Upper lobe of right lung (tissue), 1 donor: ENCODE measurements at places on chromosomes 4 and X. TPM values are rescaled to one million over a fixed set of nuclear protein-coding genes. Genes with fewer than 3 reads are reported as not detected.
A peak's percentile ranks its signal among the peaks of the same experiment; 100 is the strongest.

SPIN2A gene
- total RNA-seq: 0.69 TPM

STK32B gene
- 2.8 TPM for total RNA-seq

FAM9C gene
- total RNA-seq: not detected

GRCh38 chrX:41723826-41724225, at the start of gene GPR82:
Gene GPR82, plus strand, starts transcription at chrX:41724181. Its CDS starts 2,846 bp downstream, at chrX:41727027.
- no peak for DNase-seq

DNA sequence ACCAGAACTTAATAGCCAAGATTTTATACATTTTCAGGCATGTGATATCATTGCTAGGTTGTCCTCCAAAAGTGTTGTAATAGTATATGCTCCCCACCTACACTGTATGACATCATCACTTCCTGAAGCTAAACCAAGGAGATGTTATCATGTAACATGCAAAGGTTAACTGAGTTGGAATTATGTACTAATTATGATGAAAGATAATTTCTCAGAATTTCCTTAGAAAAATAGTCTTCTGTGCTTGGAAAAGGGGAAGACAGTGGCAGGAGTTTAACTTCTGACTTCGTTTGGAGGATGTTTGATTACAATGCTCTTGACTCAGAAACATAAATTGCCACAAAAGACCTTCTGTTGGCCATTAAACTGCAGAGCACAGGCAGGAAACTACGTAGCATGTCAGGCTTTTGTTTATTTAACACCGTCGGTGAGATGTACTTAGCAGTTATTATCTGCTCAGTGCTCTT, 83.6 kb upstream of the GUCY1A1 start:
- no peak for DNase-seq

DNA sequence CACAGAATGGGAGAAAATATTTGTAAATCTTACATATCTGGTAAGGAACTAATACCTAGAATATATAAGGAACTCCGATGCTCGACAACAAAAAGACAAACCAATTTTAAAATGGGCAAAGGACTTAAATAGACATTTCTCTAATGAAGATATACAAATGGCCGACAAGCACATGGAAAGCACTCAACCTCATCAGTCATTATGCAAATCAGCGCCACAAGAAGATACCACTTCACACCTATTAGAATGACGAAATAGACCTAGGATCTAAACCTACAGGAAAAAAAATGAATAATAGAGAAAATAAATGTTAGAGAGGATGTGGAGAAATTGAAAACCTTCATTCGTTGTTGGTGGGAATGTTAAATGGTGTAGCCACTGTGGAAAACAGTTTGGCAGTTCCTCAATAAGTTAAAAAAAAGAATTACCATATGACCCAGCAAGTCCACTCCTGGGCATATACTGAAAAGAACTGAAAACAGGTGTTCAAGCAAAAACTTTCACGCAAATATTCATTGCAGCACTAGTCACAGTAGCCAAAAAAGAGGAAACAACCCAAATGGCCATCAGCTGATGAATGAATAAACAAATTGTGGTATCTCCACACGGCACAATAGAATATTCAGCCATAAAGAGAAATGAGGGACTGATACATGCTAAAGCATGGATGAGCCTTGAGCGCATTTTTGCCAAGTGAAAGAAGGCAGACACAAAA, 57.3 kb upstream of the WDR19 start:
- DNase-seq: no peak

DNA sequence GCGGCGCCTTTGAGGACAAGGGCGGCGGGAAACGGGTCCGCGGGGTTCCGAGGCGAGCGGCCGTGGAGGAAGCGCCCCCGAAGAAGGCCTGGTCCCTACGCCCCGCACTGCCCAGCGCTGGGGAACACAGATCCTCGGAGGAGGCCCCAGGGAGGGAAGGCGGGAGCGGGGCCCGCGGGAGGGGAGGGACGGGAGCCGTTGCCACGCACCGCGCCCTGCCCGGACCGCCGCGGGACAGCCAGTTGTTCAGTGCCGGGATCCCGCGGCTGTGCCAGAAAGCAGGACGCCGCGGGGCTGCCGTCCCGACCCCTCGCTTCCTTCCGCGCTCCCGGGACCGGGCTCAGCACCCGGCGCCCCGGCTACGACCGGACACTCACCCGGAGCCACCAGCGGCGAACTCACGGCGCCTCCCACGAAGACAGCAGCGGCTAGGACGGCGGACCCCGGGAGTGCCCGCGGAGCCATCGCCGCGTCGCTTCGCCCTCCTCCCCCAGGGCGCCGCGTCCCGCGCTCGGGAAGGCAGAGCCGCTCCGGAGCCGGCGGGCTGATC, 278 bp downstream of the RELL1 start:
- peak; percentile 84 for DNase-seq

GRCh38 chrX:138504273-138504672, 207.2 kb downstream of the FGF13 start:
- DNase-seq: no peak

DNA sequence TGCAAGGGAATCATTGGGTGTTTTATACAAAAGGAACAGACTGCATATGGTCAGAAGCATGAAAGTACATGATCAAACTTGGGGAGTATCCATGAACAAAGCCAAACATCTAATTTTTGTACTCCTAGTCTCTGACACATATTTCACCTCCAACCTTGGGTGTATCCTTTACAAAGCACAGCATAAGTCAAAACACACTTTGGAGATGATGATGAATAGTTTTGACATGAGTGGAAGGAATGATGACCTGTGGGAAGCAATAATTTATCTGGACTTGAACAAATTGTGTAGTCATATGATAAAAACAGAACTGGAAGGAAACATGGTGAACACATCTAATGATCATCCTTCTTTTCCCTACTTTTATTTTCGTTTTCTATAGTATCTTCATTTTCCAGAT, 108.7 kb upstream of the PLS3 start:
- DNase-seq: no peak

GRCh38 chrX:105527759-105528158, 294.6 kb upstream of the NRK start:
- DNase-seq: no peak

GRCh38 chr4:53478671-53479456, 101.4 kb downstream of the FIP1L1 start:
- DNase-seq: no peak
